Left cardiac atrium (tissue), 4 donors: ENCODE measurements at places on chromosomes 13 and 19. TPM values are rescaled to one million over a fixed set of nuclear protein-coding genes. Genes with fewer than 3 reads are reported as not detected.

Gene ZNF320
- total RNA-seq: 12.9 TPM

Gene ATCAY
- total RNA-seq: not detected

- DNase-seq: no peak
Measured at GRCh38 chr13:83547043-83547442, 335.2 kb downstream of the SLITRK1 start.

DNA sequence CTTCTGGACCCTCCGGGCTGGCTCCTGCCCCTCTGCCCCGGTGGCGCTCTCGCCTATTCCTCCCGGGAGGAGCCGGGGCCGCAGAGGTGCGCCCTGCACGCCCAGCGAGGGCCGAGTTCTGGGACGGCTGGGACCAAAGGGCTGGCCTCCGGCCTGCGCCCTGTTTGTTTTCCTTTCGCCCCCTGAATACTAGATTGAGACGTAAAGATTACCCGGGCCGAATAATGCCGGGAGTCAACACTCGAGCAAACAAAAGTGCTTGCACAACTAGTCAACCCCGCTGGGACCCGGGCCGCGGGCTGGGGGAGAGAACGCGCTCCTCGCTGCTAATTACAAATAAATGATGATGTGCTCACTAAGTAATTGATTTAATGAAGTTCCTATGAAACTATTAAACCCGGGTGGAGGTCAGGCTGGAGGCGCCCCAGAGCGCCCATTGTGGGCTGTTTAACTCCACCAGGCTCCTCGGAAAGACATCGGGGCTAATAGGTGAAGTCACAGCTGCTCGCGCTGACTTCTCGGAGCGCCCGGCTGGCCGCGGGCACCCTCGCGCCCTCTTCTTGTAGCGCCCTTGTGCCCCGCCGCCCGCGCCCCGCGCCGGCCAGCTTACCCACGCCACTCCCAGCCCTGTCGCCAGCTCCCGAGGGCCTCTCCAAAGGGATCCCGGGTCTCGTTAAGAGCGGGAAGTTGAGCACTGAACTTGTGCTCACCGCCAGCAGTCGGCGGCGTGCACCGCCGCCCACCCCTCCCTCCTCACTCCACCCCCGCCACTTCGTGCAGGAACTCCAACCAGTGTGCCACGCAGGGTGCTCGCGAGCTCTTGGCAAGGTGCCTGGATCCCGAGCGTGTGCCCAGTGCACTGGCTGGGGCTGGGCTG lies 14.9 kb downstream of the ZIC5 start:
- no peak for DNase-seq

GRCh38 chr19:10819124-10820060 lies 16.6 kb downstream of the TMED1 start:
- DNase-seq: no peak

DNA sequence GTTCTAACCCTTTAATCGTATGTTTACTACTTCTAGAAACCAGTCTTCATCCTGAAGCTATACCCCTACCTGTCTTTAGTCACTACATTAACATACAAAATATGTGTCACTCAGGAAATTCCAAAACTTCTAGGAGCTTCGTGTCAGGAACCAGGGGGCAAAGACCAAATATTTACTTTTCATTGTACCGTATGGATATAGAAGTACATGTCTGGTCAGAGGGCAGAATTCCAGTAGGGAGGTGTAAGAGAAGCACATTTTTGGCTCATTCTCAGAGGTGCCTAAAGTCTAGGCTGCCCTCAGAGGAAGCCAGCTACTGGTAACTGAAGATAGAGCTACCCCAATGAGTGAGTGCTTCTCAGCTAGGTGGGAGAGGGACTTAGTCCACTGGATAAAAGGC lies 320.7 kb downstream of the DIAPH3 start:
- no peak for DNase-seq

GRCh38 chr13:46684287-46685001 lies 112.5 kb downstream of the ESD start:
- no peak for DNase-seq

DNA sequence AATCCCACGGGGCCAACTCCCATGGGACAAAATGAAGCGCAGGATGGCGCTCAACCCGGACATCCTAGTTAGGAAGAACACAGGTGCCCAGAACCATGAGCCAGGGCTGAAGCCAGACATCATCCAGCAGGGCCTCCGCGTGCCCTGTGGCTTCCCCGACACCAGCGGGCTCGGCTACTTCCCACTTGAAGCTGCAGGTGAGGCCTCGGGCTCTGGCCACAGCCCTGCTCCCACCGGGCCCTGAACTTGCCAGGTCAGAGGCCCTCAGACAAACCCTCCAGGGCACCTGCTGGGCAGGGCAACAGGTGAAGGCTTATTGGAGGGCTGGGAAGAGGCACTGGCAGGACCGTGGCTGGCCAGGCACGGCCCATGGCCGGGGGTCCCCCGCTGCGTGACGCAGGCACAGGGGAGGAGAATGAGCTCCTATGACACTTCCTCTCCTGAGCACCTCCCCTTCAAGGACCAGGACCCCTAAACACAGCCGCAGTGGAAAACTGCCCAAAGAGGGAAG lies 117.7 kb downstream of the STK24 start:
- peak; percentile 13 for DNase-seq
